ENCODE measurements at places on chromosomes 1 and 21.

DNA sequence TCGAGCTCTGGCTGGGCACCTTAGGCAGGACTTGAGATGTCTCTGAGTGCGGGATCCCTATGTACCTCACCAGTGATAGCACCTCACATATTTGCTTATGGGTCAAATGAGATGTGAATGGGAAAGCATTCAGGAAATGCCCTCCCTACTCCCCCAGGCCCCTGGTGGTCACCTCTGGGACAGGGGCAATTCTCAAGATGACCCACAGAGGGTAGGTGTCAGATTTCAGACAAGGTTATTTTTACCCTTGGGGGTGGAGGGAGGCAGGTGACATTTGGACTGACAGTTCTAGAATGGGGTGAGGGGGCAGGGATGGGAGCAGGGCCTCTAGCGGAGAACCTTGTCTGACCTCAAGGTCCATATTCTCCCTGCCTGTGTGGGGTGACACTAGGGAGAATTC lies 27.1 kb downstream of the ACOT11 start:
- no peak for DNase-seq

DNA sequence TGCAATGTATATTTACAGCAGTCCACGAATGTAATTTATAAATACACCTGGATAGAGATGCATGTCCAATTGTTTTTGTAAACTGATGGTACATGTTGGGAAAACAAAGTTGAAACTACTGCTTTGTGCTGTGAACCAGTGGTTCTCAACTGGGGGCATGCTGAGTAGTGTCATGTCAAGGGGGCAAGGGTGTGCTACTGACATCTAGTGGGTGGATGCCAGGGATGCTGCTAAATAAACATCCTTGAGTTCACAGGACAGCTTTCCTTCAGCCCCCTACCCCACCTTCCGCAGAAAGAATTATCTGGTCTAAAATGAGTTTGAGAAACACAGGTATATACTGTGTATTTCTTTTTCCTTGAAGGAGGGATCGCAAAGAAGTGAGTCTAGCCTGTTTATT lies 95.9 kb downstream of the RASAL2 start:
- DNase-seq, result peak; percentile 60

DNA sequence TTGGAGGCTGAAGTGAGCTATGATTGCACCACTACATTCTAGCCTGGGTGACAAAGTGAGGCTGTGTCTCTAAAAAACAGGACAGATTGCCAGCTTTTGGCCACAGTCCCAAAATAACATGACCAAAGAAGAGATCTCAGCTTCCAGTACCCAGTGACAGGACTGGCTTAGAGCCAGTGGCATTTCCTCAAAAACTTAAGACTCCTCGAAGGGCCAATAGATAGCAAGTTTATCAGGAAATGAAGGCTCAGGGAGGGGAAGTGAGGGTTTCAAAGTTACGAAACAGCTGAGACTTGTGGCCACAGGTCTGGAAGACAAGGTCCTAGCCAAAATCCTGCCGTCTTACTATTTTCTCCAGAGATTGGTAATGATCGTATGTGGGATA lies 6.3 kb upstream of the TMEM39B start:
- DNase-seq, result peak; percentile 73

DNA sequence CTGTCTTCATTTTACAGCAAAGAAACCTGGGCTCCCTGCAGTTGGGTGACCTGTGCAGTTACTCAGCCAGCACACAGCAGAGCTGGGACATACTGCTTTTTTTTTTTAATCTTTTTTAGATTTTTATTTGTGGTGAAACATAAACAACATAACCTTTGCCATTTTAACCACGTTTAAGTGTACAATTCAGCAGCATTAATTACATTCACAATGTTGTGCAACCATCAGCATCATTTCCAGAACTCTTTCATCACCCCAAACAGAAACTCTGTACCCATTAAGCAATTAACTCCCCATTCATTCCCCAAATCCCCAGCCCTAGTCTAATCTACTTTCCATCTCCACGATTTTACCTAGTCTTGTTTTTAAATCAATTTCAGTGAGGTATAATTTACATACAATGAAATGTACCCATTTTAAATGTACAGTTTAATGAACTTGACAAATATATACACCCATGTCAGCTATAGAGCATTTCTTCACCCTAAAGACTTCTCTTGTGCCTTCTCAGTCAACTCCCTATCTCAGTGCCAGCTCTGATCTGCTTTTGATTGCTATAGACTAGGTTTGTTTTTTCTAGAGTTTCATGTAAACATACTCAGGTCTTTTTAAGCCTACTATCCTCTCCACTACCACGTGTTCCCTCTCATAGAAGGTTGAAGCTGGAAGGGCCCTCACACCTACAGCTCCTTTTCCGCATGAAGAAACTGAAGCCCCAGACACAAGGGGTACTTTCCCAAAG lies 37.8 kb upstream of the C8B start:
- no peak for DNase-seq
